ENCODE measurements at places on chromosomes 4 and X.

GRCh38 chr4:140136509-140136908, 17.5 kb downstream of the MAML3 start:
- no peak for DNase-seq

DNA sequence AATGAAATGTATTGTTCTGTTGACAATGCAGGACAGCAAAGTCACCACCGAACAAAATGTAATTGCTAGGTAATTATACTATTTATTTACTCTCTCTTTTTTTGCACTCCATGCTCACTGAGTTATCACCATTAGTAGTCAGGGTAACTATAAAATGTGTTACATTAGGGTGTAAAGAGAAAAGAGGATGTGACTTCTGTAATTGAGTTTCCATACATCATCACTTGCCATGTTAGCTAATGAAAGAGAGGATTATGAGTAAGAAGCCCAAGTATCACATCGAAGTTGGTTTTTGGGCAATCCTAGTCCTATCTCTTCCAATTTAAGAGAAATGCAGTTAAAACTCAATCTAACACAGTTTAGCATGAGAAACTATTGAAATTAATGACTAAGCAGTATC, 7.6 kb downstream of the ZXDA start:
- no peak for DNase-seq

DNA sequence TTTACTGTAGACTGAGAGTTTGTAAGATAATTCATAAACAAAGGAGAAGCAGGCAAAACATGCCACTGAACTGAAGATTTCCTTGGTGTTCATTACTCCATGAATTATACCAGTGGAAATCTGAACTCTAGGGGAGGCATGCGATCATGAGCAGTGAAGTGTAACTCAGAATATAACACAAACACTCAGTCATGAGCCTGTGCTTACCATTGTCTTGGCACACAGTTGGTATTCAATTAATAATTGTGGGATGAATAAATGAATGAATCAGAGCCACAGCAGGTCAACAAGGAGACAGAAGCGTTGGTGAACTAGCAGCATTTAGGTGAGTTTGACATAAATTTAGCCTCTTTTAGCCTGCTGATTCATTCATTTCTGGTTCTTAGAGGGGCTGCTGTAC, 263.5 kb upstream of the DKK2 start:
- DNase-seq = no peak

- DNase-seq = no peak
These were observed 96.5 kb downstream of the PALLD start for GRCh38 chr4:168593399-168593798.

DNA sequence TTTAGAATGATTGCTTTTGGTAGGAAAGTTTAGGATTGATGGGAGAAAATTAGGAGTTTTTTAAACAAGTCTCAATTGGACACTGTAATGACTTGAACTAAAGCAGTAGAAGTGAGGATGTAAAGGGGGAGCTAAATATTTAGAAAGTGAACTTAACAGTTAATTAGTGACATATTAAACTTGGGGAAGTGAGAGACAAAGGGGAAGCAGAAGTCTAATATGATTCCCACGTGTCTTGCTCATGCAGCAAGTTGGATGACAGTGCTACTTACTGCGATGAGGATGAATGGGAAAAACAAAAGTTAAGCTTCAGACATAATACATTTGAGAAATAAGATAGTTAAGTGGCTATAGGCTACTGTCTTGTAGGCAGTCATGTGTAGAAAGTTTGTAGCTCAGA, 110.4 kb downstream of the RPA4 start:
- no peak for DNase-seq

DNA sequence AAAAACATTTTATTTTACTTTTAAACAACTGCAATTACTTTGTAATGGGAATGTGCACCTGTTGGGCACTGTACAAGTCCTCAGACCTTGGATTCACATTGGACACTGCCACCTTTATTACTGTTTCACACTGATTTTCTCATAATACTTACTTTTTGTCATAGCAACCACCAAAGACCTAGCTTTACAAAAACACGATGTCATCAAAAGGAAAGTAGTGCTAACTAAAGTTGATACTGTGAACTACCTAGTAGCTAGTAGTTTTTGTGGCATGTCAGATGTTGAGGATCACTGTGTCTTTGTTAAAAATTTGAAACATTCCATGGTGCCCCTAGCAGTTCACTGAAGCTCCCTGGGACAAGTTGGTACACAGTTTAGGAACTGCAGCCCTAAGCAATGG, 62.9 kb upstream of the HOPX start:
- DNase-seq = no peak
